ENCODE measurements at places on chromosomes 3 and 15.

GRCh38 chr3:53709860-53710674, 136.2 kb downstream of the CHDH start:
- DNase-seq, result peak; percentile 29

- no peak for DNase-seq
Observed at GRCh38 chr15:91824256-91824655, 29.3 kb upstream of the SLCO3A1 start.

- DNase-seq, result no peak
Observed at GRCh38 chr3:120059081-120059864, 35.0 kb downstream of the GSK3B start.

DNA sequence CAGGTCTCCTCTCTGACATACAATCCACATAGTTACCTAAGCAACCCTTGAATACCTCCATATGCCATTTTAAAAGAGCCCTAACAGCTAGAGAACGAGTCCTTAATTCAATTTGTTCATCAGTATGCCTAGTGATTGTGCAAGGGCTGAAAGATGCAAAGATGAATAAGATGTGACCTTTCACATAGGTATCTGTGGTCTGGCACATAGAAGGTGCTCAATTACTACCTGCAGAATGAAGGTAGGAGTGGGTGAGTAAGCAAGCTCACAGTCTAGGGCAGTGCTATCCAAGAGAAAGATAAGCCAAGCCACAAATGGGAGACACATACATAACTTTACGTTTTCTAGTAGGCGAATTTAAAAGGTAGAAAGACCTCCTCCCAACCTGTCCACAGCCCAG, 157.9 kb downstream of the OSBPL10 start:
- no peak for DNase-seq

DNA sequence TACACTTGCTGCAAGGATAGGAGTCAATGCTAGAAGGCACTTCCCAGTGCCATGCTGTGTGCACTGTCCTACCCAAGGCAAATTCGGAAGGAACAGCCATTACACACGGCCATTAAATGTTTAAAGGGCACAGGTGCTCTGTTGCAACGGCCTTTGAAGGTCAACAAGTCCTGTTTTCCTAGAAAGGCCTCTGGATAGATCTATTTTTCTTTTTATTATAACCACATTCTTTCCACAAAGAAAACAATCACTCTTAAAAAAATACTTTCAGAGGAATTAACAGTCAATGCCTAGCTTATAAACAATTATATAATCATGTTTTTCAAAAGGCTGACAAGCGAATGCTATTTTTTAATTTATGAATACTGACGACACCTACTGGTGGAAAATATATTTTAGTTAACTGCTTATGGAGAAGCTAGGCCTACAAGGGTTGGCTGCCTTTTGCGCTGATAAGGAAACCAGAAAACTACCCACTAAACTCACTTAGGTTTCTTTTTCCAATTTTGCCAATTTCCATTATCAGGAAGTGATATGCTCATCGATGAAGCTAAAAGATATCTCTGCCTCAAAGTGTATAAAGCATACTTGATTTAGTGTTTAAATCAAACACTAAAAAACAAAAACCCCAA, 2.4 kb downstream of the ARHGEF3 start:
- DNase-seq, result no peak

- DNase-seq, result no peak
Observed at GRCh38 chr15:60941448-60941847, 287.7 kb downstream of the RORA start.
